ENCODE measurements at places on chromosomes 1 and 21. TPM values are rescaled to one million over a fixed set of nuclear protein-coding genes. Genes with fewer than 3 reads are reported as not detected.

The JAM2 gene
- polyA plus RNA-seq, result 25.3 TPM

The NT5C1A gene
- polyA plus RNA-seq, result 0.27 TPM

DNA sequence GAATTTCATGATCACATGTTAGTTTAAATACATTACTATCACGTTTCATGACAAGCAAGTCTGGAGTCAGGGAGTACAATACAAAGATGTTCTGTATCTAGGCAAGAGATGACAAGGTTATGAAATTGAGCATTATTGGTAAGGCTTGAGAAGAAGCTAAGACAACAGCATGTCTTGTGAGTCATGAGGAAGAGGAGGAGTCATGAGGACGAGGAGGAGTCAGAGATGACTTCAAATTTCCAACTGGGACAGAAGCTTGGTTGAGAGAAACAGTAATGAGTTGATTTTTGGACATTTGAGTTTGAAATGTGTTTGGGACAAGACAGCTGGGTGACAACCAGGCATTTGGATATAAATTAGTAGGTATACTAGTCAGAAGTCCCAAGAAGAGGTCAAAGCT is 4.3 kb upstream of the UBE2U start:
- DNase-seq, result no peak

DNA sequence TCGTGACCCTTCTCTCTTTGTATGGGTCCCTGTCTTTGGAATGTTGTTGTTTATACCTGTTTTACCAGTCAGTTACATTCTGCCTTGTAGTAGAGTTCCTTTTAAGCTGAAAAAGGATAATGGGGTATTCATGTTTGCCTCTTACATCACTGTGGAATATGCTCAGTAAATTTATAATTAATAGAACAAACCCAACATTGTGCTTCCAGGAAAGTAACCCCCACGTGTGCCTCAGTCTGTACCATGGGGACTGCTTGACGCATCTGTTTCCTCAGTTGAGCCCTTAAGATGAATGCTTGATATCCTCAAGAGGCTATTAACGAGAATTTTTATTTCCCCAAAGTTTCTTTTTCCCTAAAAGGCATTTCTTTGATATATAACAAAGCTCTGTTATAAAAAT is 73.4 kb downstream of the ST6GALNAC3 start:
- DNase-seq, result no peak

DNA sequence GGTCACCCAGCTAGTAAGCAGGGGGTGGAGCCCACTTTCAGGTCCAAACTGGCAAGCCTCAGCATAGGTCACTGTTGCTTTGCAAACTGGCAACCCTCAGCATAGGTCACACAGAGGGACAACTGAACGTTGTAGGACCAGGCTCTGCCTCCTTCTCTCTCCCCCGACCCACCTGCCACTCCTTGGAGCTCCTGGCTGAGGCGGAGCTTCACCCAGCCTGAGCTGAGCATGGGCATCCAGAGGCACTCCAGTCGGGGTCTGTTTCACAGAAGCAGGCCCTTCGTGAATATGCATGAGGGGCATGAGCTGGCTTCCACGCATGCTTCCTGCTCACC is 24.2 kb downstream of the CAPZB start:
- no peak for DNase-seq

GRCh38 chr1:54018635-54019034 is 649 bp upstream of the LDLRAD1 start:
- no peak for DNase-seq

- no peak for DNase-seq
Measured at GRCh38 chr1:84402060-84402459, 3.8 kb downstream of the DNASE2B start.

All from urinary bladder (tissue), 4 donors.